Peyer's patch (tissue), 4 donors: ENCODE measurements at places on chromosomes 7 and 10.
A peak's percentile ranks its signal among the peaks of the same experiment; 100 is the strongest.

DNA sequence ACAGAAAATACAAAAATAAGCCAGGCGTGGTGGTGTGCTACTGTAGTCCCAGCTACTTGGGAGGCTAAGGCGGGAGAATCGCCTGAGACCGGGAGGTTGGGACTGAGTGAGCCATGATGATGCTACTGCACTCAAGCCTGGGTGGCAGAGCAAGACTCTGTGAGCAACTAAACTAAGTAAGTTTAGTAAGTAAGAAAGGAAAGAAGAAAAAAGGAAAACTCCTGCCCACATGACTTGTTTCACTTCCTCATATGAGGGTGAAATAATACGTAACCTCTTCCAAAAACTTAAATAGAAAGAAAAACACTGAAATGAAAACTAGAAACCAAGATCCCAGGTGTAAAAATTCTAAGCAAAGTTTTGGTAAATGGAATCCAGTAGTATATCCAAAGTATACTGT lies 79.6 kb downstream of the LARP4B start:
- DNase-seq = no peak

DNA sequence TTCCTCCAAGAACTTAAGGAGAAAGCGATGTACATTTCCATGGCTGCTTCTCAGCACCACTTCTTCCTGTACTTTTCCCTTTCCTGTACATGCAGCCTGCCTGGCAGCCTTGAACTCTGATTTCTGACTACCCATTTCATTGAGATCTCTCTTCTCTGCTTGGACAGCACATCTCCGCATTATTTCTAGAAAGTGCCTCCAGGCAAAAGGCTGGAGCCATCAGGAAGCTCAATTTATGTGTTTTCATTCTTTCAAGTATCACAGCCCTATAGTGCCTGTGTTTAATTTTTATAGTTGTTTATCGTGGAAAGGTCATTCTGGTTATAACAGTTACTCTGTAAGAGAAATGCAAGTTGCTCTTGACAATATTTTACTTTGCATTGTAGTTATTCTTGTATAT lies 688.0 kb upstream of the ANKRD30A start:
- no peak for DNase-seq

DNA sequence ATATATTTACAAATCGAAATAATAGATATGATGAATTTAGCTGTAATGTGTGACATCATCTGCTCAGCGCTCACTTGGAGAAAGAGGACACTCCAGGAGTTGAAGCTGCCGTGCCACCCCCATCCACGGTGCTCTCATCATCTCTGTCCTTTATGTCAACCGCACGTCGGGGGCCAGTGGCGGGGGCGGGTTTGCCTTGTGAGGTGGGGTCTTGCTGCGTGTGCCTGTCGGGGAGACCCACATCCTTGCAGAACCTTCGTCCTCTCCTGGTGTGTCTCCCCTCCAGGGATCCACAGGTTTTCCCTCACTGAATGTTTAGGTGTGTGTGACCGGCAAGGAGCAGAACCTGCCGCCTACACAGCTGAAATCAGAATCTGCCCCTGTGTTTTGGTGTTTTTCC lies 71.6 kb downstream of the INPP5A start:
- DNase-seq = peak; percentile 32

- peak; percentile 50 for DNase-seq
Measured at GRCh38 chr10:102919246-102919959, 1.3 kb downstream of the CNNM2 start.
